ENCODE measurements at places on chromosomes 16 and 17.

GRCh38 chr16:35255816-35256215, 1796.4 kb downstream of the TP53TG3F start:
- no peak for DNase-seq

- DNase-seq: no peak
Measured at GRCh38 chr17:48001197-48001596, 30.3 kb downstream of the CDK5RAP3 start.

DNA sequence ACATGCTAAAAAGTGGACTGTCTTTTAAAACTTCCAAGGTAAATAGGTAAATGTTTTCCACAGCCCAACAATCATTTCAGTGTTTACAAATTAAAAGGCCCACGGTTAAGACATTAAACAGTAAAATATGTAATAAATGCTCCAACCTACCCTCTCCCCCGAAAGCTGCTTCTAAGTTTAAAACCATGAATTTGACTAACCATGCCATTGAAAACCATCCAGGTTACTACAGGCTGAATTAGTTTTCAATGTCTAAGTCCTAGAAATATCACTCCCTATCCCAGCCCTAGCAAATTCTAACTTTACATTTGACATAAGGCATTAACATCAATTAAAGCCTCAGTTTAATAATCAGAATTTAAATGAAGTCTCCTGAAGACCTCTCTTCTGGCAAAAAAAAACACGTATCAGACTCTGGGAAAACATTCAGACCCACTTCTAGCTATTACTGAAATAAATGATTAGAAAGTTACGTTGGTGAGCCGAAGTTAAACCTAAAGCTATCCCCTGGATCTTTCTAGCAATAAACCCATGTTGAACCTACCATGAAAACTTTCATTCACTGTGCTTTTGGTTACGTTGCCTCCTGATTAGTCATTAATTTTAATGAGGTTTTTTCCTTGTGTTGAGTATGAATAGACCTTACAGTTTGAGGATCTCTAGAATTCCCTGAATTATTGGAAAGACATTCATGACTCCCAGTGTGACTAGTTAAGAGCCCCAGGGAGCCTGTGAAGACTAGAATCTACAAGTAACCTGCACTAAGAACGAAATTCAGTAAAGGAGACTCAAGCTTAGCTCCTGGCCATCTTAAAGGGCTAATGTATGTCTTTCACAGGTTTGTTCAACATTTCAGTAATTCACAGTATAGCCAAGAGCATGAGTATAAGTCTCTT, 1.7 kb upstream of the POLG2 start:
- DNase-seq: no peak

GRCh38 chr17:42547001-42547461, 5.7 kb upstream of the HSD17B1 start:
- DNase-seq: no peak

GRCh38 chr17:75753514-75754377, 11.2 kb downstream of the GALK1 start:
- DNase-seq: peak; percentile 57

All from HT1080 (cell line).